ENCODE measurements at places on chromosomes 7 and 10.

DNA sequence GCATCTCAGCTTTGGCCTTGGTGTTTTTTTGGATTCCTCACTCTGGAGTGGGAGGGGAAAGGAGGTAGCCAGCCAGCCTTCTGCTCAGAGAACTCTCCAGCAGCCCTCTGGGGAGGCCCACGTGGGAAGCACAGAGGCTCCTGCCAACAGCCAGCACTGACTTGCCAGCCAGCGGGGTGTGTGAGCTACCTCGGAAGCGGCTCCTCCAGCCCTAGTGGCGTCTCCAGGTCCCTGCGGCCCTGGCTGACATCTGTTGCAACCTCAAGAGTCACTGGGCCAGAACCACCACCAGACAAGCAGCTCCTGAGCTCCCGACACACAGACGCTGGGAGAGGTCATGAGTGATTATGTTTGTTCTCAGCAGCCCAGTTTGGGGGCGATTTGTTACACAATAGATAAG lies 180.2 kb upstream of the FZD8 start:
- peak; percentile 91 for DNase-seq

DNA sequence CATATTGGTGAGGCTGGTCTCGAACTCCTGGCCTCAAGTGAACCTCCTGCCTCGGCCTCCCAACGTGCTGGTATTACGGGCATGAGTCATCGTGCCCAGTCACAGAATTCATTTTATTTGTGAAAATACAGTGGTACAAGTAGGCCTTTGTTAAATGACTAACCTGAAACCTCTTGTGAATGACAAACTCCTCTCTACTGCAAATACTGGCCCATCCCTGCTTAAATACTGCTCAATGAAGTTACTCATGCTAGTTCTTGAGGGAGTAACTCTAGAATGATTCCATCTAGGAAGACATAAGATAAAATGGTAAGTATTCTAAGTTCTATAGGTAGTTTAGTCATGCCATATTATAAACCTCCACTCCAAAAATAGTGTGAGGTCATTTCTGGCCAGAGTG lies 80.7 kb downstream of the UBE2H start:
- no peak for DNase-seq

DNA sequence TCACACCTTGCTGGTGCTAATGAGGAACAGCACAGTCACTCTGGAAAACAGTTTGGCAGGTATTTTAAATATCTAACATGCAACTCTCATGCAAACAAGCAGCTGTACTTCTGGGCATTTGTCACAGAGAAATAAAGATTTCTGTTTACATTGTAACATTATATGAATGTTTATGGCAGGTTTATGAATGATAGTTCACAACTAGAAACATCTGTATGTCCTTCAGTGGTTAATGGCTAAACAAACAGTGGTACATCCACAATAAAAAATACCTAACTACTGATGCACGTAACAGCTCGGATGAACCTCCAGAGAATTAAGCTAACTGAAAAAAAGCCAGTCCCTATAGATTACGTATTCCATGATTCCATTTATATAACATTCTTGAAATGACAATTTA lies 109.6 kb downstream of the GPR37 start:
- peak; percentile 89 for DNase-seq

DNA sequence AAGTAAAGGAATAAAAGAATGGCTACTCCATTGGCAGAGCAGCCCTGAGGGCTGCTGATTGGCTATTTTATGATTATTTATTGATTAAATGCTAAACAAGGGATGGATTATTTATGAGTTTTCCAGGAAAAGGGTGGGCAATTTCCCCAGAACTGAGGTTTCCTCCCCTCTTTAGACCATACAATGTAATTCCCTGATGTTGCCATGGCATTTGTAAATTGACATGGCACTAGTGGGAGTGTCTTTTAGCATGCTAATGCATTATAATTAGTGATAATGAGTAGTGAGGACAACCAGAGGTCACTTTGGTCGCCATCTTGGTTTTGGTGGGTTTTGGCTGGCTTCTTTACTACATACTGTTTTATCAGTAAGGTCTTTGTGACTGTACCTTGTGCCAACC lies 55.5 kb downstream of the BBS9 start:
- no peak for DNase-seq

DNA sequence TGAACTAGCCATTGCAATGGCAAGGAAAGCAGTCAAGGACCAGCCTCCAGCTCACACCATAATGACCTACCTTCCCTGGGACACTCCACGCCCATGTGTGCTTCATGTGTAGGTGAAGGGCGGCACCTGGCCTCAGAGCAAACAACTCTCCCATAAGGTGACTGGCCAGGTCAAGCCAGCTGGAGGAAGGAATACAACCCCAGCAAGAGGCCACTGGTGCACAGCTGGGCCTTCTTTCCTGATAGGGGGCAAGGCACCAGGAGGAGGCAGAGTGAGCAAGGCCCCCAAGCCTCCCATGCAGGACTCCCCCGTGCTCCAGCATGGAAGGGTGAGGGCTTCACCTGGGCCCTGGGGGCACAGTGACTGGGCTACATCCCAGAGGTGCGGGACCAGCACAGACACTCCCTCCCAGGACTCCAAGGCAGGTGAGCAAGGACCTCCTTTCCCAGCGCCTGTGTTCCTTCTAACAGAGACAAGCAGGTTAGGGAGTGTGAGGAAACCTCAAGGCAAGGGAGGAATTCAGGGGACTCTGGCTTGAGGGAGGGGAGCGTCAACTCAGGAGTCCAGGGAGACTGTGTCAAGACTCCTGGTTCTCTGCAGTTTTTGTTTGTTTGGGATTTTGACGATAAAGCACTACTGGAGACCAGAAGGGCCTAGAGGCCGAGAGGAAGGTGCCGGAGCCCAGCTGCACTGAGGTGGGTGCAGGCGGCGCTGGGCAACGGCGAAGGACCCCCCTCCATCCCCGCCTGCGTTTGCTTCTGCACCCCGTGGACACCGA lies 1.7 kb downstream of the PTPRN2 start:
- no peak for DNase-seq

DNA sequence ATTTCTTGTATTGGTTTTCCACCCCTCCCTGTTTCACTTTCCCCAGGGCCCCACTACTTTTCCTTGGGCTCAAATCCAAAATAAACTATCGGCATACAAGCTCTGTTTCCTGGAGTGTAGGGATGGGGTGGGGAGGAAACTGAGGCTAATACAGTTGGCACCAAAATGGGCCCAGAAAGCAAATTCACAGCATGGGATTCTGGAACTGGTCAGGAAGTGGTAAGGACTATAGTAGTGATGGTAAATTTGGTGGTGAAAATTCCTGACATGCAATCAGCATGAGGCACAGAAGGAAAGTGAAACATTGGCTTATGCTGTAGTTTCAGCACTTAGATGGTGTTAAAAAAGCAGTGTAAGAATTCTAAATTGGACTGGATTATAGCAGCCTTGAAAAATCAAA lies 8.7 kb upstream of the SAMD9L start:
- no peak for DNase-seq

DNA sequence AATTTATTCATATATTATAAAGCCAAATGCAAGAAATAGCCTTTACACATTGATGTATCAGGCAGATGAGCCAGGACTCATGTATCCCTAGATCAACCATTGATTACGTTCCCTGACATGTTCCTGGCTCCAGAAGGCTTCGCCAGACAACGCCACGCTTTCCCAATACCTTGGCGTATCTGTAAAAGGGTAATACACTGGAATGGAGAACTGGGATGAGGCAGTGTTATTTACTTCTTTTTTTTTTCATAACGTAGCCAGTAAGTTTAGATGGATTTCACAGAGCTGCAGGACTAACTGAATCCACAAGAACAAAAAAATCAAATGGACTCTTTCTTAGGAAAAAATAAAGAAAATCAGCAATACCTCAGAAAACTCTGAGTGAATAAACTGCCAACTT lies 588.1 kb upstream of the SEMA3D start:
- DNase-seq, result no peak

DNA sequence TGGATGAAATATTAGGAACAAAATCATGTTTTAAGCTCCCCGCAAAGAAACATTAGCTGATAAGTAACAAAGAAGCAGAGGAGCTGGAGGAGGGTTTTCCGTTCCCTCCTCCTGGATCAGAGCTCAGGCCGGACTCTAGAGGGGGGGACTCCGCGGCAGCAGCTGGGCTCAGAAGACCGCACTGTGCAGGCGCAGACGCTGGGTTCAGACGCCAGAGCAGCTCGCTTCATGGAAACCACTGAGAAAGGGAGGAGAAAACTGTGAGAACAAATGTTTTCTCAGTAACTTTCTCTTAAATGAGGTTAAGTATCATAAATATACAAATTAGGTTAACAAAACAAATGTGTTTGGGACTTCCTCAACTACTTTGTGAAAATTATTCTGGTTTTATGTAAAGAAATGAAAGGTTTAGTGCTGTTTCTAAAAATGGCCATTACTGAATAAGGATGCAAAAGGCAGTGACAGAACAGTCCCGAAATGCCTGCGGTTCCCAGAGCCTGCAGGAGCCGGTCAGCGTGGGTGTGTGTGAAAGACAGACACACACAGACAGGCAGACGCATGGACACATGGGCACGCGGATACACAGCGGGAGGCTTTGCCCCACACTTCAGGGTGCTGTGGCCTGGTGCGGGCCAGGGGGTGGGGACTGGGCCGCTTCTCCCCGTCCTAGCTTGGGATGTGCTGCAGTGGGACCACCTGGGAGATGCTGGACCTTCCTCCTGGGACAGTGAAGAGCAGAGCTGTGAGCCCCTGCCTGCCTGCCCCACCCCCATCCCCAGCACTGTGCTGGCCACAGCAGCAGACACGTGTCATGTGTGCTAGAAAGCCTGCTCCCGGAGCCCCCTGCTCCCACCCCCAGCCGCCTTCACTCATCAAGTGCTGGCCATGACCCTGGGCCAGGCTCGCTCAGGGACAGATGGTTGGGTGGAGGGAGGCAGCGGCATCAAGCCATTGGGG lies 20.3 kb upstream of the ADGRA1 start:
- DNase-seq, result no peak

- peak; percentile 85 for DNase-seq
Measured at GRCh38 chr10:97095701-97096260, 90.0 kb downstream of the SLIT1 start.

- peak; percentile 61 for DNase-seq
Measured at GRCh38 chr7:131816391-131817007, 260.1 kb upstream of the PODXL start.

GRCh38 chr7:140170375-140170774 lies 6.4 kb downstream of the KDM7A start:
- DNase-seq, result no peak

GRCh38 chr10:67772894-67773511 lies 65.0 kb downstream of the DNAJC12 start:
- no peak for DNase-seq

- no peak for DNase-seq
Measured at GRCh38 chr7:114342431-114343179, 72.0 kb upstream of the FOXP2 start.

GRCh38 chr10:45424668-45425404 lies 50.8 kb downstream of the ALOX5 start:
- no peak for DNase-seq

DNA sequence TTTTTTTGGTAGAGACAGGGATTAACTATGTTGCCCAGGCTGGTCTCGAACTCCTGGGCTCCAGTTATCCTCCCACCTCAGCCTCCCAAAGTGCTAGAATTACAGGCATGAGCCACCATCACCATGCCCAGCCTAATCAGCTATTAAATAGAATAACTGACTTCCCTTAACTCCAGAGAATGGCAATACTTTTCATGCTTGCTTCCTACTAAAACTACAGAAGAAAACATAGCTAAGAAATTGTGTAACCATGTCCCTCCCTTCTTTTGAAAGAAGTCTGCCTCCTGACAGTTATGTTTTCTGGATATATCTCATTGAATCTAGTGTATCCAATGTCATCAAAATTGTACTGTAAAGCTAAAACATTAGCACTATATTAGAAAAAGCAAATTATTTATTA lies 95.6 kb downstream of the KMT2C start:
- DNase-seq, result no peak

- DNase-seq, result no peak
Measured at GRCh38 chr7:151376218-151376902, 33.5 kb downstream of the WDR86 start.

DNA sequence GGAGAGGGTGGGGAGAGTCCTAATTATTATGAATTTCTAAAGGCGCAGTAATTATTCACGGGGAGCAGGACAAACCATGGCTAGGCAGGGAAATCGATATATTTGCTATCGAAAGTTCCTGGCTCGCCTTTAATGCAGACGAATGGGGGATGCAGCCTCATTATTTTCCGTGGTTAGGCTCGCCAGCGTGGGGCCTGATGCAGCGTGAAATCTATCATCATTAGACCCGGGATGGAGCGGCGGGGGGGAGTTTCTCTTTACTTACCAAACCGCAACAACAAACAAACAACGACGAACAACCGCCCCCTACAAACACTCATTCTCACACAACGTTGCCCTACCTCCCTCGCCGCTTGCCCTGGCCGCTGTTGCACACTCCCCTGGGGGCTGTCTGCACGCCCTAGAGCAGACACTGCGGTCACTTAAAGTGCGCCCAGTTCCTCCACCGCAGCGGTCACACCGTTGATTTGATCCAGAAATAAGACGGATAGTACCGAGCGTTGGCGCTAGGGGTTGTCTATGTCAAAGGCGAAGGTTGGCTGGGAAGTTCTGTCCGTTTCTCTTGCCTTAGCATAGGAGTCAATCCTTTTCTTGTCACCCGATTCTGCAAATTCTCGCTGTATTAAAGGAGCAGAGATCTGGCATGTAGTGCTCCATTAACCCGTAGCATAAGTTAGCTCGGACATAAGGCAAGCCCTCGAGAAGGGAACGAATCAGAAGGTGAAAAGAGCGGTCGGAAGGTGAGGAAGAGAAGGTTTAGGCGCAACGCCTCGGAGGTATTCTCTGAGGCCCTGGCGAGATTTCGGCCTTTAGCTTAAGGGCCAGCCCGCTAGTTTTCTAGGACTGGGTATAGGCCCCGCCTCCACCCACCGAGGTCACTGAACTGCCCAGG lies 10.4 kb downstream of the NXPH1 start:
- no peak for DNase-seq

DNA sequence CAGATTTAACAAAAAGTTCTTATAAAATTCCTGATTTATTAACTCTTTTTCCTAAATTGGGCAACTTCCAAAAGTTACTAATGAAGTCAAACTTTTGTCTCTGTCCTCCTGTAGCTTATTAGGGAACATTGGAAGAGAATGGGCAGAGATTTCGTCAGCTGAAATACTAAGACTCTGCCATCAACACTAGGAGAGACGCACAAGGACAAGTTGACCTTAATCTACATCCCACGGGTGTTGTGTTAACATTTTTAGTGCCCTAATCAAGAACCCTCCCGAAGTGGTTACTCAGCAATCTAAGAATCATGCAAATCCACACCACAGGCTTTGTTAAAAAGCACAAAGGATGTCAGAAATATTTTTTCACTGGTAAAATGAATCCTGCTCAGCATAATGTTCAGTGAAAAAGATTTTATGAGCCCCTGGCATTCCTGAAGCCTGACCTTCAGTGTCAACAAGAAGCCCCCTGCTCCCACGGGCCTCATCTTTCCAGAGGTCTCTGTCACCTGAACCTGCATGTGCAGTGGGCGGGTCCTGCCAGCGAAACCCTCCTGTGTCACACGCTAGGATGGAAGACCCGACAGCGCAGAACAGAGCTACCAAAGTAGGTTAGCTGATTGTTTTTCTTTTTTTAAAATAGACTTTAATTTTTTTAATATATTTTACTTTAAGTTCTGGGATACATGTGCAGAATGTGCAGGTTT lies 70.6 kb upstream of the AKR1E2 start:
- no peak for DNase-seq

GRCh38 chr7:112192236-112193154 lies 13.7 kb downstream of the DOCK4 start:
- DNase-seq, result no peak

GRCh38 chr10:31578181-31578852 lies 259.3 kb downstream of the ZEB1 start:
- peak; percentile 11 for DNase-seq

Measured in NCI-H2171 treated with DMSO at 0.1 percent for 48 hours (cell line).